Renal cortical epithelial cell (primary cell): ENCODE measurements at places on chromosomes 12 and 14.

GRCh38 chr14:21373980-21374379, 9.8 kb downstream of the SUPT16H start:
- no peak for DNase-seq

GRCh38 chr14:58541633-58542022, 96.1 kb upstream of the DACT1 start:
- no peak for DNase-seq

GRCh38 chr14:58426670-58427280, 556 bp downstream of the TIMM9 start:
- peak; percentile 37 for DNase-seq

DNA sequence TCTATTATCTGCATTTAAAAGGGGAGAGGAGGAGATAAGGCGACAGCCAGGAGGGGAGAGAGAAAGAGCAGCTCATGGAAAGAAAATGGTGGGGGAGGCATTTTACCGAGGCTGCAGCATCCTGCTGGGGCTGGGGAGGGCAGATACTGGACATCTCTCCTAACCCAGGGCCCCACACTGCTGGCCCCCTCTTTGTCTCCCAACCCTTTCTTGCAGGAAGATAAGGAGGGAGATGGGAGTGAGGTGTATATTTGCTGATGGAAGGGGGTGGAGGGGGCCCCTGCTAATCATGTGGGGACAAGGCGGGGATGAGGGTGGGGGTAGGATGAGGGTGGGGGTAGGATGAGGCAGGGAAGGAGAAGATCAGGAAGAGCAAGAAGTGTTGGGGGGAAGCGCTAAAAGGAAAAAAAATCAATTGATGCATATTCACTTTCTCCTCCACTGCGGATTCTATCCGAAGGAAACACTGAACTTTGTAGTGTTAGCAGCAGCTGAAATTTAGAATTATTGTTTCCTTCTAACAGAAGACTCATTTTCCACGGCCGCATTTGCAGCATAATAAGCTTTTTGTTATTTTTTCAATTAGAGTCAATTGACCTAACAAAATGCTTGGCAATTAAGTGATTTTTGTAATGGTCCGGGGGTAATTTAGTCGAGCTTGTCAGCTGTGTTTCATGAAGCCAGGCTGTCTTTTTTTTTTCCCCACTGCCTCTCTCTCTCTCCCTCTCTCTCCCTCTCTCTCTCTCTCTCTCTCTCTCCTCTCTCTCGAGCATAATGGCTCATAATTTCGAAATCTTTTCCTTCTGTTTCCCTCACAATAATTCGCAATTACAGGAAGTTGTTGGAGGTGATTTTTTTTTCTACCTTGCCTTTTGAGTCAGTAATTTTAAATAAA, 1134.6 kb downstream of the BCL11B start:
- DNase-seq = peak; percentile 38

- no peak for DNase-seq
These were observed 407.8 kb upstream of the RGS6 start for GRCh38 chr14:71524320-71524982.

DNA sequence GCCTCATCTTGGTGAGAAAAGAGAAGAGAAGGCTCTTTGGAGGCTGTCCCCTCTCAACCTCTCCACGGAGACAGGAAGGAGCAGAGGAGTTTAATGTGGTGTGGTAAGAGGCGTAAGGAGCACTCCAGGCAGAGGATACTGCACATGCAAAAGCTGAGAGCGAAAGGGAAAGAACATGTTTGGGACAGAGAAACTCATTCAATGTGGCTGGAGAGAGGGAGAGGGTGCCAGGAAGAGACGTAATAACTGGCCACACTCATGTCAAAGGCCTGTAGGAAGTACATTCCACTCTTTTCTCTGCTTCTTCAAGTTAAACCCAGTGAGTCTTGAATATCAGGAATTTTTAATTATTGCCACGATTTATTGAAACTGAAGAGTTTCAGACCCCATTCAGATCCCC, 12.0 kb downstream of the VDR start:
- no peak for DNase-seq

- DNase-seq = peak; percentile 96
These were observed 277.4 kb upstream of the SOX5 start for GRCh38 chr12:24226745-24227350.

- no peak for DNase-seq
These were observed 422.2 kb downstream of the APAF1 start for GRCh38 chr12:99067171-99067785.

GRCh38 chr12:52860102-52860823, 11.5 kb upstream of the KRT78 start:
- peak; percentile 71 for DNase-seq

DNA sequence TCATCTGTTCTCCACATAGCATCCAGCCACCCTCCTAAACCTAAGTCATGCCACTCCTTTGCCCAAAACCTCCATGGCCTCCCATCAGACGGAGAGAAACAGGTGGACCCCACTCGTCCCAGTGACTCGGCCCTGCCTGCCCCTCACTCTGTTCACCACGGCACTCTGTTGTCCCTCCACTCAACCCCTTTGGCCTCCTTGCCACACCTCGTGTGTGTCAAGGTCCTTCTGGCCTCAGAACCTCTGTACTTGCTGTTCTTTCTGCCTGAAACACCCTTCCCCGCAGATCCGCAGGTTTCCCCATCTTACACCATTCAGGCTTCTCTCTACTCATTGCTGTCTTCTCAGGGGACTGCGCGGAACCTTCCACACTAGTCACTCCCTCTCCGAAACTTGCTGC, 24.5 kb upstream of the ACTN1 start:
- no peak for DNase-seq

GRCh38 chr12:14878488-14878887, 7.2 kb downstream of the MGP start:
- DNase-seq = no peak

DNA sequence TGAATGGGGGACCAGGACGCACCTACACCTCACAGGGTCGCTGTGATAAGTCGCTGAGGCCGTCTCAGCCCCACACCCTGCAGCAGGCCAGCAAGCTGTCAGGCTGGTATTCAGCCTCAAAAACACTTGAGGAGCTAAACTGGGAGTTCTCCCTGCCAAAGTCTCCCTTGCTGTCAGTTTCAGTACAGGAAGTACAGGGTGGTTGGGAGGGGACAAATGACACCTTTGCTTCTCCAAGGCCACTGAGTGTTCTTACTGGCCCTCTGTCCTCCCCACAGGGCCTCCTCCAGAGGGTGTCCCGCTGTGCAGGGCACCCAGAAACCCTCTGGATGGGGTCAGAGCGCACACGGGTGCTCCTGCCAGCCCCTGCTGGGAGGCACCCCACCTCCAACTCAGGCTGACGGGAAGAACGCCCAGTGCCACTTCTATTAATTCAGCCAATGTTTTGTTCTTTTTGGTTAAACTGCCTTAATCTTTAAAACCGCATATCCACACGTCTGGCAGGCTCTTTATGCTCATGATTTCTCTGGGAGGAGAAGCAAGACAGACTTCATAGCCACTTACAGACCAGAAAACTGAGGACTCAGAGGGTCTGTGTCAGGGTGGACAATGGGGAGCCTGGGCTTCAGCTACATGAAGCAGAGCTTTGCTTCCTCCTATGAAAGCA, 75.9 kb downstream of the ITPK1 start:
- no peak for DNase-seq

DNA sequence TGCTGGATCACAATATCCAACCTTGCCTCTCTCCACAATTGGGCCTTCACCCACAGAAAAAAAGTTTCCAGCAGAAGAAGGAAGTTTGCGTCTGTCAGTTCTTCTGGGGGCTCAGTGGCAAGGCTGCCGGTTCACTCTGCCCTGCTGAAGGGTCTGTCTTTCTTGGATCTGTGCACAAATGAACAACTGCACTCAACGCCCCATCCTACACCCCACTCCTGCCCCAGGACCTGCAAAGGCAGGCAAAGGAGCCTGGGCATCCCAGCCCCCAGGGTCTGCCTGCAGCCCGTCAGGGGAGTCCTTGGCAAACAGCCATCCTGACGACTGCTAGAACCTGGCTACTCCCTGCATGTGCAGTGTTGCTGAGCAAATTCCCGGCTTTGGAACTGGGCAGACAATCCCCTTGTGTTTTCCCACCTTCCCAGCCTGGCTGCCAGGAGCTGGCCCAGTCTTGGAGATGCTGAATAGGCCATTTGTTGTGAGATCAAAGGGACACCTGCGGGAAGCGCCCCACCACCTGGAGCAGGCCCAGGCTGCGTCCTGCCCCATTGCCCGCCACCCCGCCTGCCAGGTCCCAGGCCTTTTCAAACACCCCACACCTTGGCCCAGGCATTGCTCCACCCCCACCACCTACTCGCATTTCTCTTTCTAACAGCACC, 311.9 kb downstream of the BCL11B start:
- DNase-seq = no peak

- DNase-seq = no peak
These were observed 13.0 kb downstream of the ZBTB39 start for GRCh38 chr12:56993346-56993745.

DNA sequence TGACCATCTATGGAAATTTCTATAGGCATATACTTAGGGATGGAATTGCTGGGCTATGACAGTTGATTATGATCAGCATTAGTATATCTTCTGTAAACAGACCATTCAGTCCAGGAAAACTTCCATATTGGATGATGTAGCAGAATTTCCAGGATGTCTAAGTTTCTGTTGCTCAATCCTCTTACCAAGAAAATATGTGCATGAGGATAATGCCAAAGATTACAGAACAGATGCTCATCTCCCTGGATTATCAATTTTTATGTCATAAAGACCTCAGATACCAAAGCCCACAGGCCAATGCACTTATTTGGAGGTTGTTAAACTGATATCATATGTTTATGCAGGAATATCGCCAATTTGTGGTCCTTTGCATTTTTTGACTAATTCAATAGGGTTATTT, 354.4 kb upstream of the FLRT2 start:
- no peak for DNase-seq

GRCh38 chr12:122966743-122967550, 684 bp upstream of the ABCB9 start:
- no peak for DNase-seq

DNA sequence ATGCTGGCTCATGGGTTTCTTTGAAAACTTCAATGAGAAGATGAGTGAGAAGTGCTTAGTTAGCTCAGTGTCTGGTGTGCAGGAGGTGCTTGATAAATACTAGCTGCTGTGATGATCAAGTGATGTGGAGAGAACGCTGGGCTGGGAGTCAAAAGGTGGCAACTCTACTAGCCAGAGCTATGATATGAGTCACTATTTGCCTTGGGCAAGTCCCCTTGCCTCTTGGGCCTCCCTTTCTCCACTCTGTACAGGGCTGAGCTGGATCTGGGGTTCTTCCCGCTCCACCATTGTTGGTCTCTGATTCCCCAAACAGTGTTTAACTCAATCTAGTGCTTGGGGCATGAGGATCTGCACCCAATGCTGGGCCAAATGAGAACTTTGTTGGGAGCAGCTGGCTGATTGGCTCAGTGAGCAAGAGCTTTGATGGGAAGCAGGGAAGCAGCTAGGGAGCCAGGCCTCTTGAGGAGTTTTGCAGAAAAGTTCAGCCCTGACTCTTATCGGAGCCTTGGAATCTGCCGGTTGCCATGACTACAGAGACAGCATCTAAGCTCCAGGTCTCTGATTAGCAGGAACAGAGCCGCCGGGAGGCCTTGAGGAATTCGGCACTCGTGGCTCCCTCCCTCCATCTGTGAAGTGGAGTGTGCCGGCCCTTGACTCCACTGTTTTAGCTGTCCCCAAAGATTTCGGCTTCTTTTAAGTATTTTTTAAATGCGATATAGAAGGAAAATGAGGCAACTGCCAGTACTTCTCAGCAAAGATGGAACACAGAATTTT, 82.1 kb upstream of the HSPB8 start:
- no peak for DNase-seq

DNA sequence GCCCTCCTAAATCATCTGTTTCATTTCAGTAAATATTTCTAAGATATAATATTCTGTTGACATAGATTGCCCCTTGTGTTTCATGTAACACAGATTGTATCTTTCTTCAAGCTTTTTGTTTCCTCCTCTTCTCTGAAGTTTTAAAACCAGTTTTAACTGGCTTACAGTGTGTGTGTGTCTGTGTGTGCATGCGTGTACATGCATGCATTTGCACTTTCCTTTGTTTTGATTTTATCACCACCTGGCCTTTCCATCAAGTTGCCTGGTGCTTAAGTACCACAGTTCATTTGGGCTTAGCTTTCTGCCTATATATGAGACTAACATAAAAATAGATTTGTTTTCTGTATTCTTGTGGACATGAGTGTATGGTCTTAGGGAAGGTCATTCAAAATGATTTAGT, 31.9 kb downstream of the ETNK1 start:
- no peak for DNase-seq

- no peak for DNase-seq
These were observed 34.6 kb downstream of the TESC start for GRCh38 chr12:117064596-117064995.

DNA sequence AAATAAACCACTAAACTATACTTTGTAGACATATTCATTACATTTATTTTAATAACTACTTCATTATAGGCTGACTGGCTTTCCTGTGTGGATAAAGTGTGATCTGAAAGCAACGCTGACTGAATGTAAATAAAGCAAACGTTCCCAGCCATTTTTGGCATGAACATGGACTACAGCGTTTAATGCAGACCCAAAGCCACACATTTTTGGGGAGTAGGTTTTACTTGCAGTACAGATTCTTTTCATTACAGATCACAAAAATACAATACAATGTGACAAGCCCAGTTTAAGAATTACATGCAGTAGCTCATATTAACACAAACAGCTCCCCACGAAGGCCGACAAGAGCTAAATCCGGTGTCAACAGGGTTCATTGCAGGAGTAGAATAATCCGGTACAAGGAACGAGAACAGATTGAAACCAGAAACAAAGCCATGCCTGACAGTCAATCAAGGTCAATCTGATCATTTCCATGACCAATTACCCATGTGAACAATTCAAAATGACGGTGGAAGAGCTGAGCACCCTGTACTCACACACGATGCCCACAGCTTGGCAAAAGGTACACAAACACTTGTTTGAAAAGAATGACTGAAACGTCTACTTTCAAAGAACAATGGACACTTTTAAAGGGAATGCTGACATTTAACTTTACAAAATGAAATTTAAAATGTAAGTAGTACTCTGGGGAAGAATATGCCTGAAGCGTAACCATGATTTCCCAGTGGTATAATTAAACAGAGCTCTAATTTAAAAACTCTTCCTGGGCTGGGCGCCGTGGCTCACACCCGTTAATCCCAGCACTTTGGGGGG, 5.3 kb downstream of the BAG5 start:
- no peak for DNase-seq

DNA sequence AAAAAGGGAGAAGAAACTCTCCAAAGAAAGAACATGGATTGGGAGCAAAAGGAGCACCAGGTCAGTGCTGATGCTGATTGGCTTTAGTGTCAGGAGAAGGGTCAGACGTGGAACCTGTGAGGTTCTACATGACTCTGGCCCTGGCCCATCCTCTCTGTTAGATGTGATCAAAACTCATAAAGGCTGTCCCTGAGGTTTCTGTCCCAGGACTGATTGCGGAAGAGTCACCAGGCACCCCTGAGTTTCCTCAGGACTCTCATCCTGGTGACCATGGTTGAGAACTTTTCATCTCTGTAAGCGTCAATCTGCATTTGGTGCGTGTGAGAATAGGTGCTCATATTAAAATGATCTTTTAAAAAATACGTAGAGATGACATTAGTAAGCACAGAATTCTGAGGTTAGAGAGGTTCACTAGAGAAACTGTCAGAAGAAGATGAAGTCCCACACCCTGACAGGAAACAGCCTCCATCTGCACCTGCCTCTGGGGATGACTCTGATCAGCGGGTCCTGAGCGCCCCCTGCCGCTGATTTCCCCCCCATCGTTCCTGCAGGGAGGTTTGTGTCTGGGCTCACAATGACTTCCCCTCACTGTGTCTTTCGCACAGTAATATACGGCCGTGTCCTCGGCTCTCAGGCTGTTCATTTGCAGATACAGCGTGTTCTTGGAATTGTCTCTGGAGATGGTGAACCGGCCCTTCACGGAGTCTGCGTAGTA, 741.8 kb downstream of the TMEM121 start:
- no peak for DNase-seq
